Neural progenitor cell (in vitro differentiated cells): ENCODE measurements at places on chromosomes 11 and 22.

GRCh38 chr11:85483861-85484260 is 143.3 kb downstream of the DLG2 start:
- no peak for DNase-seq
- no peaks in the 10 kb centered on the region for H3K4me1 ChIP-seq
- H3K36me3 ChIP-seq, result no peaks in the 10 kb centered on the region
- H3K4me3 ChIP-seq, result no peak overlapping the region

DNA sequence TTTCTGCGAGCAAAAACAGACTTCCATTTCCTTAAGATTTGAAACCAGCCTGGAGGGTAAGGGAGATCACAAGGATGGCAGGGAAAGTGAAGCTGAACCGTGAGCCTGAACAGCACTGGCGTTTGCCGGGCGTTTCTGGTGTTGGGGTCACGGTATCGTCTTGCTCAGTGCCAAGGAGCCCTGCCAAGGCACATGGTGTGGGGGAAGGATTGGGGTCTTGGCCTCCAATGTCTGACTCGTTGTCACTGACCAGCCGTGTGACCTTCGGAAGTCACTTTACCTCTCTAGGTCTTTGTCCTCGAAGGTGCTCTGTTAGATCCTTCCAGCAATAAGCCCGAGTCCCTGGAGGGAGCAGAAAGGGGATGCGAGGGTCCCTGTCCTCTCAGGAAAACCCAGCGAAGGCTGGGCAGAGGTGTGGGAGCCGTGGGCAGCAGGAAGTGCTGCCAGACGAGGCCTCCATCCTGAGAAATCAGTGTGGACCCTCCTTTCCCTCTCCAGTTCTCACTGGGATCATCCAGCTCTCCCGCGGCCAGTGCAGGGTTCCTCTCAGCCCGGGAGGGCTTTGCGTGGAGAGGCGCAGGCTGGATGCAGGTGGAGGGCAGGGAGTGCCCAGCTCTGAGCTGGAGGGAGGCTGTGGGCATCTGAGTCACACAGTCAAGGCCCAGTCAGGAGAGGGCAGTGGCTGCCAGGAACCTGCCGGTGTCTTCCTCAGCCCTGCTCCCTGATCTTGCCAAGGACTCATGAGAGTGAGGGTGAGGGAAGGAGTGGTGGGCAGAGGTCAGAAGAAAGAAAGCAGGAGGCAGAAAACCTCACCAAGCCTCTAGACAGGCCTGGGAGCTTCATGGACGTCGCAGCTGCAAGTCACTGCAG is 18.9 kb downstream of the TOM1 start:
- no peak overlapping the region for H3K27ac ChIP-seq
- H3K4me1 ChIP-seq, result peaks cover 7% of the 10 kb centered on the region
- H3K36me3 ChIP-seq, result no peaks in the 10 kb centered on the region

- H3K27me3 ChIP-seq, result peaks cover 20% of the 10 kb centered on the region
- no peak for DNase-seq
- no peaks in the 10 kb centered on the region for H3K36me3 ChIP-seq
Observed at GRCh38 chr22:27308513-27308912, 493.0 kb downstream of the MN1 start.

- peaks cover 21% of the 10 kb centered on the region for H3K4me1 ChIP-seq
- no peaks in the 10 kb centered on the region for H3K27me3 ChIP-seq
- no peak overlapping the region for H3K4me3 ChIP-seq
- no peaks in the 10 kb centered on the region for H3K36me3 ChIP-seq
- no peak overlapping the region for H3K27ac ChIP-seq
Observed at GRCh38 chr11:57228600-57228999, 8.4 kb downstream of the APLNR start.

GRCh38 chr11:26331911-26332571 is at the start of gene ANO3:
ANO3 (plus strand) TSS chr11:26332130; CDS start chr11:26332276, 146 bp downstream.
- peak within 1 kb of the TSS; percentile 43 for H3K4me3 ChIP-seq
- no peaks in the 10 kb centered on the region for H3K27me3 ChIP-seq
- no peak within 1 kb of the TSS for H3K27ac ChIP-seq
- H3K36me3 ChIP-seq, result no peaks in the 10 kb centered on the region
- H3K4me1 ChIP-seq, result peaks cover 66% of the 10 kb centered on the region
